ENCODE measurements at places on chromosomes 3 and 15.

DNA sequence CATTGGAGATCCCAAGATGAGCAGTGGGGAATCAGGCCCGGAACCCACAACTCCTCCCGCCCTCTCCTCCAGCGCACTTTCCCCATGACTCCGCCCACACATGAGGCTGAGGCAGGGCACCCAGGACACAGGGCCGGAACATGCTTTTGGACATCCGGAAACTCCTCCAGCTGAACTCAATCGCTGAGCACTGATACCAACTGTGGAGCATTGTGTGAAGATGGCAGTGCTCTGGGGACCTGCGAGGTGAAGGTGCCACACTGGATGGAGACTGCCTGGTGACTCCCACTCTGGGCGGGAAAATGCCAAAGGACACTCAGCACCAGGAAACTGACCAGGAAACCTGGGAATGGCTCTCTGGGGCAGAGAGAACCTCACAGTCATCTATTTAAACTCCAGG lies 189.1 kb downstream of the FAM43A start:
- DNase-seq = no peak

DNA sequence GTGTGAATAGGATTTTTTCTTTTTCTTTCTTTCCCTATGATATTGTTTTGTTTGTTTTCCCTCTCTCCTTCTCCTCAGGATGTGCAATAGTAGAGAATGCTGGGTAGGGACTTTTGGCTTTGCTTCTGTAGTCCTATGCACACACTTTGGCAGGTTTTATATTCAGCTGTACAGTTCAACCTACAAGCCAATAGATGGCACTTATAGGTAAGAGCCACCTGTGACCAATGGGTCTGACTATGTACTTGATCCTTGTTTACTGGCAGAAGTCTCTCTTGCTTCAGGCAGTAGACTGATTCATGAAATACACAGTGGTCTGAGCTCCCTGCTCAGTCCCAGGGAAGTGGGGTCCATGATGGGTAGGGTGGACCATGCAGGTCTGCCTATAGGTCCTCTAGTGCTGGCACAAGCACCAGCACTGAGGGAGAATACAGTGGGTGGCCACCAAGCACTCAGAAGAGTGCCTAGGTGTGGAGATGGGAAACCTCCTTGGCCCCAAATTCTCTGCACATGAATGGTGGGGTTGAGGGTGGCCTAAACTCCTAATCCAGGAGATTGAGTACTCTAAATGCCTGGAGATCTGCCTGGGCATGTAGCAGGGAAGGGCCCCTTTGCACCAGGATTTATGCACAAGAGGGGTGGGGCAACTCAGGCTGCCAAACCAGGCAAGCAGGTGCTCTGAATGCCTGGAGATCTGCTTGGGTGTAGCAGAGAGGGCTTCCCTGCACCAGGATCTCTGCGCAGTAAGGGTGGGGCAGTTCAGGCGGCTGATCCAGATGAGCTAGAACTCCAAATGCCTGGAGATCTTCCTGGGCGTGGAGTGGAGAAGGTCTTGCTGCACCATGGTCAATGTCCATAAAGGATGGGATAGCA lies 176.1 kb downstream of the DOCK3 start:
- DNase-seq = no peak

DNA sequence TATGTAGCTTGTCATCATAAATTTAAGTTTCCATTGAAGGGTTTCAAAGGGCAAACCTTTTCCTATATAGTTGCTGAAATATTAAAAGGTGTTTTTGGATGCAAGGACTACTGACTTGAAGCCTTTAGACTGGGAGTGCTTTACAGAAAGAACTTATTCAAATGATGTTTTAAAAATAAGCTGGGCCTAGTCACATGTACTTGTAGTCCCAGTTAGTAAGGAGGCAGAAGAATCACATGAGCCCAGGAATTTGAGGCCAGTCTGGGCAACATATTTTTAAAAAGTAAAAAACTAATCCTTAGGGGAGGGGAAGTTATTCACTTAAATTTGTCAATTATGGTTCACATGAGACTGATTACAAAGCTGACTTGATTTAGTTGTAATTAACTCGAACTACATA lies 65.0 kb downstream of the SMARCC1 start:
- DNase-seq = no peak

DNA sequence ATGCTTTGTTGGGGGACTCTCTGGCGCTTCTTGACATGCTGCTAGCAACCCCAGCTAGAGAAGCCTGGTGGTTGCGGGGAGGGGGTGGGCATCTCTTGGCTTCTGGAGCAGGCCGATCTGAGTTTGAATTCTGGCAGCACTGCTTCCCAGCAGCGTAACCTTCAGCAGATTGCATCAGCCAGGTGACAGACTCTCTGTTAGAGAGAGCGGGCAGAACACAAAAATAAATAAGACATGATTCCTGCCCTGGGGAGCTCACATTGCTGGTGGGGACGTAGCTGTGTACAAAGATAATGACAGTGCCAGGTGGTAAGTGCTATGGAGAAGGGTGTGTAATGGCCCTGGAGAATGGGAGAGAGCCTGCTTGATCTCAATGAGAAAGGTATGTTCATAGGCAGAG lies 87.4 kb downstream of the THSD4 start:
- DNase-seq = peak; percentile 67

DNA sequence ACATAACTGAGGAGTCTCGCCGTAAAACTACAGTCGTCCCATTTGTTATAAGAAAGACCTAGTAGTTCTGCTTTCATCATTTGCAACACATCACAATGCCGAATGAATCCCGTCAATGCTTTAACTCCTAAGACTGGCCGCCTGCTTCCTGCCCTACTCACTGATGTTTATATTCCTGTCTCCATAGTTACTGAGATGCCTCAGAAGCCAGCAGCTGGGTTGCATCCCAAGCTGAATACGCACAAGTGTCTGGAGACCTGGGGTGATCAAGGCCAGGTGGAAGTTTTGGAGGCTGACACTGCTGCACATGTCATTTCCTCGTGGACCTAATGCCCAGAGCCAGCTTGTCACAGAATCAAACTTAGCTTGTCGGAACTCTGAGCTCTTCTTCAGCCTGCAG lies 95.2 kb upstream of the UBE2E1 start:
- DNase-seq = no peak

DNA sequence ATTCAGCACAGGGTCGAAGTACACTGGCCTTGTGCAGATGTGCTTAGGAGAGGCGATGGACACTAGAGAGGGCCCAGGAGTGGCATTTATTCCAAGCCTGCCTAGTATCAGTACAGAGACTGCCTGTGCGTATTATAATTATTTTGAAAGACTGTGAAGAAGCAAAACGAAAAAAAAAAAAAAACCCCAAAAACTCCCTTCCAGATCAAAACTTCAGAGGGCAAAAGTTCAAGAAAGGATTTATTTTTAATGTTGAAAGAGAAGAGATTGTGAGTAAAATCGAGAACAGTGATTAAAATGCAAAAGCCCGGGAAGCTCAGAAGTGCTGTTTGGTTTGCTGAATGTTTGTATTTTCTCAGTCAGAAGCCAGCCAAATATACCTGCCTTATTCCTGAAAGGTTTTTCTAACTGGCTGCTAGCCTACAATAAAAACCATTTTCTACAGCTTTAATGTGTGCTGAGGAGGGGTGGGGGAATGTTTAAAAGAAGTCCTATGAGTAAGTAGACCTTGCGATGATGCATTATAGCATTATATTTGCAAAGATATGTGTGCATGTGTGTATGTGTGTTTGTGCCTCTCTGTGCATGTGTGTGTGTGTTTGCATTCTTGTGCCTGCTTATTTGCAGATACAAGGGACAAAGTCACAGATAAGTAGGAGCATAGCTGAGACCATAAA lies 19.3 kb upstream of the LZTFL1 start:
- DNase-seq = no peak

Measured in NCI-H2029 (cell line).